CD8-positive, alpha-beta T cell (primary cell): ENCODE measurements at places on chromosomes 5 and 9. TPM values are rescaled to one million over a fixed set of nuclear protein-coding genes. Genes with fewer than 3 reads are reported as not detected.

The SPOCK1 gene
- not detected for total RNA-seq

The EIF4E1B gene
- not detected for total RNA-seq

The SMARCA2 gene
- 198 TPM for total RNA-seq

The SPATA31E1 gene
- total RNA-seq = not detected

GRCh38 chr9:110115826-110116542, 92.0 kb downstream of the C9orf152 start:
- no peak for DNase-seq

GRCh38 chr5:78542321-78542840, 106.2 kb downstream of the LHFPL2 start:
- DNase-seq = no peak

DNA sequence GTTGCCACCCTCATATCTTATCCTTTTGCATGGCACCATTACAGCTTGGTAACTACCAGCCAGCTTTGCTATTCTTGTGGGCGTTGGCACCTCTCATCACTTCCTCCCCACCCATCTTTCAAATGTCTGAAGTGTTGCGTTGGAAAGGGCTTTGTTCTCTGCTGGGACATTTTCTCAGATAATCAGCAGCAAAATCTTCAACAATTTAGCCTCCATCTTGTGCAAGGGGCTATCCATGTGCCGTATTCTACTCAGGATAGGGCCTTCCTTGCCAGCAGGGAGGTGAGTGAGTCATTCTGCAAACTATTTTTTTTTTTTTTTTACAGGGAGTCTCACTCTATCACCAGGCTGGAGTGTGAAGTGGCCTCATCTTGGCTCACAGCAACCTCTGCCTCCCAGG, 62.1 kb upstream of the NUDT12 start:
- DNase-seq = no peak

GRCh38 chr9:115068031-115068430, 49.9 kb downstream of the TNC start:
- DNase-seq = no peak

DNA sequence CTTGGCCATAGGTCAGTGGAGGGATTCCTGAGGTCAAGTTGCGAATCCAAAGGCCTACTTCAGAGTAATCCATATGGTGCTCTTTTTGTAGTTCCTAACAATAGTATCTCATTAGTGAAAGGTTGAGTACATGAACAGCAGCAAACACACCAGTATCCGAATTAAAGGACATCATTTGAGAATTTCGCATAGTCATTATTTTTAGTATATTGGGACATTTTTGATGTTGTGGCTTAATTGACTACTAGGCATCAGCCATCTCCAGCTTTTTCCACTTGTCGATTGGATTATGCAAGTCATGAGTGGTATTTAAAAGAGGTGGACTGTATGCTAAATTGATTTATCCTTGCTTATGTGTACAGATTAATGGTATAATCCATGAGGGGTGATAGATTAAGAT, 23.7 kb downstream of the MAP3K1 start:
- no peak for DNase-seq

DNA sequence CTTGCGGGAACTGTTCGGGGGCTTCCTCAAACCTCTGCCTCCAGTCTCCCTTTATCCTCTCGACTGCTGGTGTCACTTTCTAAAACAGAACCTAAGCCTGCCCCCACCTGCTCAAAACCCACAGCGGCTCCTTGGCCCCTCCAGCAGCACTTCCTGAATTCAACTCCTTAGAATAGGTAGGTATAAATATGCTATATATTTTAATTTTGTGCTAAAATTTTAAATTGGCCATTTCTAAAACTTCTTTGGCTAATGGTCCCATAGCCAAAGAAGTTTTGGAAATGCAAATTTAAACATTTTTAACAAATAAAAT, 71.8 kb upstream of the TBC1D2 start:
- no peak for DNase-seq

DNA sequence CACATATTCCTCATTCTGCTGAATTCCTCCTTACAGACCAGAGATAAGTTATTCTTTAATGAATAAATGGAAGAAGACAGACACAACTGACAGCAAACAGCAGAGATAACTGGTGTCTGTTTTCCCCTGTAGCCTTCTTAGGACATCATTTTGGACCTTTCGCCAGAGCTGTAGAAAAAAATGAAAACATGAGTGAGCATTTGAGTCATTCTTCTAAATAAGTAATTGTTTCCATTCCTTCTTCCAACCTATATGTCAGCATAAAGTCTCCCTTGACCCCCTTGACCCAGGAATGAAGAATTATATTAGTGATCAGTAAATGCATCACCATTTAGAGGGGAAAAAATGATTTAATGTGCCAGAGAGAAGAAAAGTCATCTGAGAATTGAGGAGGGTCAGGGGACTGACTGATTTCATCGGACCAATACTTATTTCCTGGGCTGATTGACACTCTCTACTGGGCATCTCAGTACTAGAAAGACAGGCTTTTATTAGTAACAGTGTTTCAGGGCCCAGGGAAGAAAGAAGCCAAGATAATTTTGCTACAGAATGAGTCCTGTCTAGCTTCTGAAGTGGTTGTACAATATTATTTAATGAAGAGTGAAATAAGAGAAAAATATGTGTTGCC, 597.0 kb downstream of the PSAT1 start:
- no peak for DNase-seq
